ENCODE measurements at places on chromosomes 5 and 9.

GRCh38 chr9:88280816-88281382 lies 107.3 kb upstream of the SPIN1 start:
- DNase-seq = peak; percentile 41

- no peak for DNase-seq
Observed at GRCh38 chr5:58262226-58262625, 197.7 kb downstream of the PLK2 start.

DNA sequence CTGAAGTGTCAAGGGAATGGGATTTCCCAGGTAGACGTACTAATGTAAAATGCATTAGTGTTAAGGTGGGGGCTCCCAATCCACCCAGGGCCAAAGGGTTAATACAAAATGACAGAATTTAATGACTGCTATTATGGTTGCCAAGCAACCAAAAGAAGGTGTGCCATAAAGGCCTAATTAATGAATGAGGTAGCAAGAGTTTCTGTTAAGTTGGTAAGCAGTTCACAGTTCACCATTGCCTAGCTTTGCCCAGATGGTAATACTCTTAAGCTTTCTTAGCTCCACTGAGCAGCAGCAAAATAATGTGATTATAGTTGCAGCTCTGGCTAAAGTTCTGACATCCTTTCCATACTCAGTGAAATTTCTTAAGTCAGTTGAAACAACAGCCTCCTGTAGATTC lies 211.7 kb downstream of the DENND1A start:
- DNase-seq = no peak

- DNase-seq = no peak
Observed at GRCh38 chr9:20512636-20513035, 109.7 kb downstream of the MLLT3 start.

DNA sequence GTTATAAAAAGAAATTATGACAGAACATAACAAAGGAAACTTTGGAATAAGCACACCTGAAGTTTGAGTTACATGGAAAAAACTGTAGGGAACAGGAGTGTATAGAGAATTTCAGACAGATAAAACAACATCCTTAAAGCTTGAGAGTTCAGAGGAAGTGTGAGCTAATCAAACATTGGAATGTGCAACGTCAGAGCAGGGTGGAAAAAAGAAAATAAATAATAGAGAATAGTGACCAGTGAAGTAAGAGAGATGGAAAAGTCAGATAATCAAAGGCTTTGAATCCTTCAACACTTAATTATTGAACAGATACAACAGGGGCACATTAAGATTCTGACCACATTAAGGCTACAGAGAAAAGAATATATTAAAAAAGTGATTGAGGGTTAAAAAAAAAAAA lies 128.5 kb upstream of the CDH10 start:
- no peak for DNase-seq

DNA sequence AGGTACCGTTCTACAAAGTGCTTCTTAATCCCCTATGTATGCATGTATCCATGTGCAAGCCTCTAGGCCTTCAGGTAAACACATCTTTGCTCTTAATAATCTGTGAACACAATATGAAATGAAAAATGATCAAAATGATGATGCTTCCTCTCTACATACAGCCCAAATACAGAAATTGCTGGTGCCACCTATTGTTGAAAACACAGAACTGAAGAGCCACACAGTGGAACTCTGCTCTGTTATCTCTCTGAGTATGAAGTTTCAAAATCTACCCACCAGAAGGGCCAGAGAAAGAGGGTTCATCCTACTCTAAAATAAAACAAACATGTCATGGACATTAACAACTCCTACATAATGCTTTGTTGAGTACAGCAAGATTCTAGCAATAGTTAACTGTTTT lies 71.3 kb downstream of the GLIS3 start:
- DNase-seq = no peak

- DNase-seq = no peak
Observed at GRCh38 chr5:148584103-148584502, 70.2 kb downstream of the HTR4 start.

GRCh38 chr5:100402071-100402470 lies 133.1 kb upstream of the FAM174A start:
- DNase-seq = no peak

- no peak for DNase-seq
Observed at GRCh38 chr9:14311171-14311949, 2.6 kb downstream of the NFIB start.

DNA sequence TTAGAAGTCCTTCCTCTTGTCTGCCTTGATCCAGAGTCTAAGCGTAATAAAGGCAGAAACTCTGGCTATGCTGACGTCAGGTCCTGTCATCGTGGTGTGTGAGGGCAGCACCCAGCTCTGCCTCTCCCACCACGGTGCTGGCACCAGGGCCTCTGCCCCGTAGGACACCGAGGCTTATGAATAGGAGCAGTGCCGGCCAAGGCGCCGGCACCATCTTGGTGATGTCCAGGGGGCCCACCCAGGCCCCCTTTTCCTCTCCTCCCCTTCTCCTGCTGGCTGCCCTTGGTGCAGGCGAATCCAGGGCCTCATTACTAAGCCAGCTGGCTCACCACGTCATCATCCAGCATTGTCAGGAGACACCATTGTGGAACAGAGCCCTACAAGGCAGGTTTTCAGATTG lies 252.3 kb downstream of the FANCC start:
- no peak for DNase-seq

DNA sequence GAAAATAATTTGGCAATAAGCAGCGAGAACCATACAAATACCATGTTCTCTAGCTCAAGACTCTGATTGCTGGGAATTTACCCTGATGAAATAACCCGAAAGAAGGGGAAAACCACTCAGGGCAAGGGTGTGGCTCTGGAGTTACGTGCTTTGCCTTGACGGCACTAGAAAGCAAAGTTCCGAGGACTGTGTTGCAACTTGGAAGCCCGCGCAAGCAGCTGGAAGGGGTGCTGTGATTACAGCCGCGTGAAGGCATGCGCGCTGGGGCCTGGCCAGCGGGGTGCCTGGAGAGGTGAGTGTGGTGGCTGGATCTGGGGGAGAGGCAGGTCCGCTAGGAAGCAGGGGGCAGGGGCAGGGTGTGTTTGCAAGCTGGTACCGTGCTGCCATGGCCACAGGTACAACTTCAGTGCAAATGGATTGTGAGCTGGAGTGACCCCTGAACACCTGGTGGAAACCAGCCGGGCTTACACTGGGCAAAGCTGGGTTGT lies 52.6 kb upstream of the CNOT6 start:
- DNase-seq = no peak

DNA sequence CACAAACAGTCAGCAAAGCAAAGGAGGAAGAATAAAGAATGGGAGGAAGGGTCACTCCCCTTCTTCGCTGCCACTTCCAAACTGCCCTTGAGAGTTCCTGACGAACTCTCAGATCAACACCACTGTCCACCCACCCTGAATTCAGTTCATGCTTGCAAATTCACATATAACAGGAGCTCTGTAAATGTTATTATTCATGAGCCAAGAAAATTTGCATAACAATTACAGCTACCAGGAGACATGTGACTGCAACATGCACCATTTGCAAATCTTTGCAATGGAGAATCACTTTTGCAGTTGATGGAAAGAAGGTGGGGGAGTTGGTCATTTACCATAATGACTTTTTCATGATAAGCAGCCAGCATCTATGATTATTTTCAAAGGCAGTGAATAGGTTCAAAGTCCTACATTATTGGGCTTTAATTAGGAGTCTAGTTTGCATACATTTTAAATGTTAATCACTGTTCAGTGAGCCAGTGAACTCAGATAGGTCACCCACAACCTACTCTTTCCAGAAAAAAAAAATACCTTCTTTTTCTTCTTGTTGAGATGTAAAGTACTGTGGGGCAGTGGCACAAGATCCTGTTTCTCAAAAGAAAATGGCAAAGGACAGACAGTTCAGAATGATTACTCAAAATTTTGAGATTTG lies 149.7 kb downstream of the CAAP1 start:
- DNase-seq = no peak

DNA sequence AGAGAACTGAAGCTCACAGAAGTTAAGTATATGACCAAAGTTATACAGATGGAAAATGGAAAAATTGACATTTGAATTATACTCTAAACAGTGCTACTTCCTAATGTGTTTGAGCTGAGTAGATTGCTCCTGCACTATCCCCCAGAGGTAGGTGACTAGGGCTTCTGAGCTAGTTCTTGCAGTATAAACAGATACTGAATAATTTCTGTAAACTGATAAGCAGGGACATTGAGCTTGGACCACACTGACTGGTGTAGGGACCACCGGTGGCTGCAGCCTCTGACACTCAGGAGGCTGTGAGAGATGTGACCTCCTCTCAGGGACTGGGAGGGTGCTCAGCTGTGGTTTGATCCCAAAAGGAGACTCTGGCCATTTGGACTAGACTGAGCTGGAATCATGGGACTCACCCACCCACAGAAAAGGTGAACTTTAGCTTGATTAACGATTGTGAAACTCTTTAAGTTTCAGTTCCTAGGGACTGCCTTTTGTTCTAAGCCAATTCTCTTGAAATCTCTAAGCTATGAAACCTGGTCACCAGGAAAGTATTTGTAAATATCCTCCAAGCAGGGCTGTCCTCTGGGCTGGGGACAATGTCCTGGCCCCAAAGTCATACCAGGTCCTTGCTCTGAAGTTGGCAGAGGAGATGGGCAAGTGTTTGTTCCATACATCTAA lies 291.5 kb downstream of the SEC61B start:
- no peak for DNase-seq

GRCh38 chr9:99103901-99104458 lies 933 bp upstream of the TGFBR1 start:
- DNase-seq = no peak

DNA sequence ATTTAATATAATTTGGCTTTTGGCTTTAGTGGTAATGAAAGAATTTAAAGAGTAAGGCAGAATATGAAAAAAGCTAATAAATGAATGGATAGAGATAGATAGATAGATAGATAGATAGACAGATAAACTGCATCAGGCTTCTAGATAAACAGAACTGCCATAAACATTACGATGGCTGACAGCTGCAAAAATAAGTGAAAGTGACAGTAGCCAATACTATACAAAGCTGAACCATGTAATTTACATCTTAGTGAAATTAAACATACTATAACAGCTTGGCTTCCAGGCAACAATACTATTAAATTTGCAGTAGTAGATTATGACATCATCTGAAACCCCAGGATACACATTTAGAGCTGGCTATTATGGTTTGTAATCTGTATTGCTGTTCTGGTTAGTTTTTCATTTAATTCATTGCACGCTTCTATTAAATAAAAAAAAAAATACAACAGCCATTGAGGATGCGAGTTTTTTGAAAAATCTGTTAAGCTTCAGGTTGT lies 1354.8 kb downstream of the PTPRD start:
- no peak for DNase-seq

DNA sequence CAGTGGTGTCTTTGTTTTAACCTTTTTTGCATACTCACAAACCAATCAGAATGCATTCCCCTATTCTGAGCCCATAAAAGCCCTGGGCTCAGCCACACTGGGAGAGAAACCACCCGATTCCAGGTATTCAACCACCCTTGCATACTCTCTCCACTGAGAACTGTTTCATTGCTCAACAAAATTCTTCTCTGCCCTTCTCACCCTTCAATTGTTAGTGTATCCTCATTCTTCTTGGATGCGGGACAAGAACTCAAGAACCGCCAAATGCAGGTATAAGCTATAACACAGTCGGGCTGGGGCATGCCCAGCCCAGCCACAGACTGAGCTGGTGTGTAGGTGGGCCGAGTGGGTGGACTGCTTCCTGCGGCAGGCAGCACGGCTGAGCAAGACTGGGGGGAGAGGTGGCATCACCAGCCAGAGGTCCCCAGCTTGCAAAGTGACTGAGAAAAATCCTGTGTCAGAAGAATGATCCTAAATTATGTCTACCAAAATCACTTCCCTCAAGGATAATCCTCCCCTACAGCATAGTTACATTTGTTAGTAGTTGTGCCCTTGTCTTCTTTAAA lies 141.0 kb downstream of the SSBP2 start:
- DNase-seq = no peak

DNA sequence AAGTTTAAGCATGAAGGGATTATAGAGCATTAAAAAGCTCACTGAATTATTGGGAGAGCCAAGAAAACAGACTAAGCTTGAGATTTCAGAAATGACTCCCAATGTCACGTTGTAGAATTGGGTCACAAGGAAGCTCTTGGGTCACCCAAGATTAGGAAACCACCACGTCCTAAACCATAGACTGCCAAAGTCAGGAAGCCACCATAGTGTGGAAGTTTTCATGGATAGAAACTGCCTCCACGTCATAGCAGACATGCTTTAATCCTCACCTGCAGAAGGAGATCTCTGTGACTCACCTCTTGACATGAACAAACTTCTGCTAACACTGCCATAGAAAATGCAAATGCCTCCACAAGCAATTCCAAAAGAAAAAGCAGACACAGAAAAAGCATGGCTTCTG lies 106.3 kb downstream of the SLC1A3 start:
- no peak for DNase-seq

- no peak for DNase-seq
Observed at GRCh38 chr9:108463932-108464606, 391.7 kb downstream of the ACTL7B start.

GRCh38 chr5:36651761-36652685 lies 45.6 kb downstream of the SLC1A3 start:
- no peak for DNase-seq

GRCh38 chr9:33800886-33801285 lies 5.5 kb downstream of the PRSS3 start:
- no peak for DNase-seq

- DNase-seq = no peak
Observed at GRCh38 chr5:20833081-20833627, 845.2 kb upstream of the CDH18 start.

GRCh38 chr5:82330530-82331270 lies 52.5 kb upstream of the RPS23 start:
- no peak for DNase-seq
